ENCODE measurements at places on chromosomes 7 and 10.
A peak's percentile ranks its signal among the peaks of the same experiment; 100 is the strongest.

GRCh38 chr10:89659143-89660131 lies 14.4 kb upstream of the PANK1 start:
- DNase-seq: peak; percentile 81

GRCh38 chr7:79461660-79462059 lies 8.2 kb upstream of the MAGI2 start:
- peak; percentile 94 for DNase-seq

GRCh38 chr7:130490311-130490791 lies 1.5 kb upstream of the MEST start:
- DNase-seq: no peak

DNA sequence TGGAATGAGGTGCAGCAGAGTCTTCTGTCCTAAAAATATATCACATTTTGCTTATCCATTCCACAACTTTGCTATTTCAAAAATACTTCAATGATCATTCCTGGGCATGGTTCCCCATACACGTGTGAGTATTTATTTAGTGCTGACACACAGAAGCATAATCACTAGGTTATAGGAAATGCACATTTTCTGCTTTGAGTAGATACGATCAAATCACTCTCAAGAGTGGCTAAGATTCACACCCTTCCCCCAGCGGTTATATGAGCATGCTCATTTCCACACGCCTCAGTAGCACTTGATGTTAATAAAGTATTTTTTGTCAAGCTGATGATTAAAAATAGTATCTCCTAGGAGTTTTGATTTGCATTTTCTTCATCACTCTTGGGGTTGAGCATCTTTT lies 93.5 kb upstream of the LRRC4 start:
- no peak for DNase-seq

DNA sequence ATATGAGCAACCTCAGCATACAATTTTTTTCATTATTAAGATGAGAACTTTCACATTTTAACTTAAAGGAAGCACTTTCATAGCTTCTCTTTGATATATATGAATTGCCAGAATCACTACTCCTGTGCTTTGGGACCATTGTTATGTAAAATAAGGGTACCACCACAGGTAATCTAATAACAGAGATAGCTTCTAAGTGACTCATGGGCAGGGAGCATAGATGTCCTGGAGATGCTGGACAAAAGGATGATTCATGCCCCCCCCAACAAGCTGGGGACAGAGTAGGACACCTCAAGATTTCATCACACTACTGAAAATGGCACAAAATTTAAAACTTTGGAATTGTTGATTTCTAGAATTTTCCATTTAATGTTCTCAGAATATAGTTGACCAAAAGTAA lies 641.1 kb downstream of the PCDH15 start:
- DNase-seq: no peak

DNA sequence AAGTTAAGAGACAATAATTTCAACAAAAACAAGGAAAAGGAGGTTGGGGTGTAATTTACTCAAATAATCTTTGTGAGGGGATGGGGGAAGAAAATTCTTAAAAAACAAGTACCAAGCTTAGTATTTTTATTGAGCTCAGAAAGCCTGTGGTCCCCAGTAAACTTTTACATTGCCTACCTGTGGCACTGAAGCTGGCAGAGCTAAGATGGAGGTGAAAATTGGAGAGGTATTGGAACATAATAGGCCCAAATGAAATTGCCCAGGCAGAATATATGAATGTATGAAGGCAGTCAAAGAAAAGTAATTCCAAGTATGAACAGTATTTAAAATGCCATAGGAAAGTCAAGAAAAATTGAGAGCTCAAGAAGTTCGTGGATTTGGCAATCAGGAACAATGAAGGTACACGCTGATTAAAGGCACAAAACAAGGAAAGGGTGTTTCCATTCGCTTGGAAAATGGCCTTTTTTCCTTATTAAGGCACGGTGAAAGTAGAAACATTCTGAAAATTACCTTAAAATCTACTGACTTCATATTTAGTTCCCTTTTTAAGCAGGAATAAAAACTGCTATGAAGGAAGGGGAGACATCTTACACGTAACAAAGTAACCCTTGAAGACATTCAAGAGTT lies 3.4 kb upstream of the KMT2E start:
- no peak for DNase-seq
